ENCODE measurements at places on chromosomes 6 and 20.
A peak's percentile ranks its signal among the peaks of the same experiment; 100 is the strongest.

- H3K27ac ChIP-seq = no peak overlapping the region
- no peak overlapping the region for H3K4me3 ChIP-seq
- no peaks in the 10 kb centered on the region for H3K36me3 ChIP-seq
- H3K27me3 ChIP-seq = no peaks in the 10 kb centered on the region
- DNase-seq = no peak
These were observed 8.2 kb upstream of the EFHC1 start for GRCh38 chr6:52411911-52412310.

DNA sequence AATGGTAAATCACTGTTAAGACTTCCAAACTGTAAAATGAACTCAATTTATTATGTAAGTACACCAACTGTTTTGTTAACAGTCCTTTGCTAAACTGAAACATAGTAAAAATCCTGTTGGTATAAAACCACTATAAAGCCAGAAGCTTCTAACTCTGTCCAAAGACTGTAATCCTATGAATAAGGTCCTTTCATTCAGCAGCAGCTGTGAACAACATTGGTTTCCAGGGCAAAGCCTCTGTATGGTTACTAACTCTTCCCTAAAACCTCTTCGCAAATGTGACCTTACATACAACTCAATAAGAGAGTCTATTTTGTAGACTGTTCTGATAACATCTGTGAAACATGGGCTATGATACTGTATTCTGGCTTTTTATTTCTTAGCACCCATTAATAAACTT is 40.1 kb downstream of the NUP153 start:
- no peaks in the 10 kb centered on the region for H3K4me1 ChIP-seq
- H3K27ac ChIP-seq = no peak overlapping the region
- DNase-seq = no peak
- H3K27me3 ChIP-seq = no peaks in the 10 kb centered on the region
- H3K4me3 ChIP-seq = no peak overlapping the region

DNA sequence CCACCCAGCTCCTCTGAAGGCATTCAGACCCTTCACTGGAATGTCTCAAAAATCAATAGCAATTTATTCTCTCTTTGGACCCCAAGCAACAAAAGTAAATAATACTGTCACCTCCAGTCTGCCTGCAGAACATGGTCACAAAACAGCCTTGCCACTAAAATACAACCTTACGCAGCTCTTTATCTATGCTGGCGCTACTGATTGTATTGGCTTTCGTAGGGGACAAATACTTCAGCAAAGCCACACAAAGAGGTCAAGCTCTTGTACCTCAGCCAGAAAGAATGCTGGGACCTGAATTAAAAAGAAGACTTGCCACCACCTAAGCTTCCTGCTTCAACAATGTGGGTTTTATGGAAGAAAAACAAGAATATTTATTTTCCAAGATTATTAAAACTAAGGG is 57.2 kb downstream of the PRKN start:
- no peak overlapping the region for H3K4me3 ChIP-seq
- H3K27me3 ChIP-seq = no peaks in the 10 kb centered on the region
- H3K4me1 ChIP-seq = no peaks in the 10 kb centered on the region
- DNase-seq = no peak
- no peak overlapping the region for H3K27ac ChIP-seq

DNA sequence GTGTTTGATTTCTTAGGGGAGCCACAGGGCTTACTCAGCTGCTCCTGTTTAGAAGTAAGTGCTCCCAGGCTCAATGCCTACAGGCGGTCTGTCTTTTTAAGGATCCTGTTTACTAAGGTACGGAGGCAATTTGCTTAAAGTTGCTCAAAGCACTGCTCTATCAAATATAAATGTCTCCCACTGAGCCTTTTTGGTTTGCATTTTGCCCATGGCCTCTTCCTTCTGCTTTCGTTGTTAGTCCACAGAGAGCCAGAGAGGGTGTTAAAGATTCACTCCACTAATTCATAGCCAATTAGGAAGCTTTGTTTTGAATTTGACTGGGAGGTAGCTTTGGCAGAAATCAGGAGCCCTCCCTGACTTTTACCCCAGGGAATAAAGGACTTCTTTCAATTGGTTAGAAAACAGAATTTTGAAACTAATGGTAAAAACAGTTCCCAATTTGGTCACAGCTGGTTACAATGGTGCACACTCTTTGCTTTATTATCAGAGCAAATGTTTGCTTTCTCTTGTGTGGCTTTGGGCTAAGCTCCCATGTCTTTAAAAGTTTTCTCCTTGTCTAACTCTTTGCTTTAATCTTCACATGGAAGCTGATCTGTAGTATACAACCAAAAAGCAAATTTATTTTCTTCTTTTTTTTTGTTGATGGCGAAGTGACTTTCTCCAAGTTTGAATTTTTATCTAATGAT is 126.2 kb downstream of the IMPG1 start:
- H3K36me3 ChIP-seq = no peaks in the 10 kb centered on the region
- H3K27me3 ChIP-seq = no peaks in the 10 kb centered on the region
- no peak overlapping the region for H3K4me3 ChIP-seq
- H3K27ac ChIP-seq = no peak overlapping the region
- no peak for DNase-seq
- H3K4me1 ChIP-seq = no peaks in the 10 kb centered on the region

DNA sequence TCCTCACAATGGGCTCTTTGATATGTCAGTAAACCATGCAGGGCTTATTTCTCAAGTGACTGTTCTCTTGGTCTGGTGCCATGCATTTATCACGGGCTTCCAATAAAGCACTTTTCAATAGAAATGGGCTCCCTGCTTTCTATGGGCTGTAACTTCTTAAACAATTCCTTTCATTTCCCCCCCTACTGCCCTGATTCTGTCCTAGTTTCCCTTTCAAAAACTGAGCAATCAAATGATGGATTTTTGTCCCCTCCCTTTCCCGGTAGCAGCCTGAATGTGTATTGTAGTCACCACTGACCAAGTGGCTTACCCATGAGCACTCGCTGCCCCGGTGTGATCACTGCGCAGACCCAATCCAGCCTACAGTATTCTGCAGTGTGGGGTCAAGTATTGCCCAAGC is 13.9 kb downstream of the RPS10 start:
- H3K4me3 ChIP-seq = no peak overlapping the region
- H3K36me3 ChIP-seq = no peaks in the 10 kb centered on the region
- no peaks in the 10 kb centered on the region for H3K27me3 ChIP-seq
- H3K27ac ChIP-seq = peak overlapping the region; percentile 86
- no peak for DNase-seq
- H3K4me1 ChIP-seq = peaks cover 22% of the 10 kb centered on the region

DNA sequence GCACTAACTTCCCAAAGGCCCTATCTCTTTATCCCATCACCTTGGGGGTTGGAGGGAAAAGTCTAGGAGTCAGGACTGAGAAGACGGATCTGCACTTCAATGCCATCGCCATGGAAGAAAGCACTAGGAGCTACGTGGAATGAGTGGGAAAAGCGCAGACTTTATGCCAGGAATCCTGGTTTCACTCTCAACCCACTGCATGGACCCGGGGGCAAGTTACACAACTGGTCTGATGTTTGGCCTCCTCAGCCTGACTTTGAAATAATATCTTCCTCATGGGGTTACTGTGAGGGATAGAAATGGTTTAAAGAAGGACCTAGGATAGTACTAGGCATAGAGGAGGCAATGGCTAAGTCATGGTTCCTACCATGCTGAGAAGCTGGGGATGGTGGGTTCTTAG is 13.5 kb upstream of the PSMG4 start:
- no peaks in the 10 kb centered on the region for H3K36me3 ChIP-seq
- no peak overlapping the region for H3K27ac ChIP-seq
- H3K27me3 ChIP-seq = no peaks in the 10 kb centered on the region
- peaks cover 31% of the 10 kb centered on the region for H3K4me1 ChIP-seq
- DNase-seq = no peak

DNA sequence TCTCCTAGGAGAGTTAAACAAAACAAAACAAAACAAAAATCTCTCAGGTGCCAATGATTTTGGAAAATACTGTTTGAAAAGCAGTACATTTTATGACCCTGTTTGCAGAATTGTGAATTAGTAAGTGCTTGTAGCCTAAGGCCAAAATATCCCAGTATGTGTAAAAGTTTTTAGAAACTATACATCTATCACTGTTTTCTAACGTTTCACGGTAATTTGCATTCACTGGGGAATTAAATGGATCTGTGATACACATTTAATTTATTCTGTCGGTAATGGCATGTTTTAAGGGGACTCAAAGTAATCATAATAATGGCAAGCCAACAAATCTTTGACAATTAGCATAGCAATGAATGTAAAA is 95.6 kb upstream of the FAM184A start:
- H3K27me3 ChIP-seq = no peaks in the 10 kb centered on the region
- peaks cover 30% of the 10 kb centered on the region for H3K4me1 ChIP-seq
- no peak for DNase-seq
- no peaks in the 10 kb centered on the region for H3K36me3 ChIP-seq
- H3K4me3 ChIP-seq = no peak overlapping the region

GRCh38 chr6:118645395-118645794 is 6.0 kb downstream of the CEP85L start:
- H3K36me3 ChIP-seq = no peaks in the 10 kb centered on the region
- no peaks in the 10 kb centered on the region for H3K4me1 ChIP-seq
- H3K27ac ChIP-seq = no peak overlapping the region
- no peaks in the 10 kb centered on the region for H3K27me3 ChIP-seq
- DNase-seq = peak; percentile 28

- H3K27me3 ChIP-seq = no peaks in the 10 kb centered on the region
- H3K36me3 ChIP-seq = peaks cover 16% of the 10 kb centered on the region
- no peak overlapping the region for H3K4me3 ChIP-seq
- H3K27ac ChIP-seq = no peak overlapping the region
- H3K4me1 ChIP-seq = no peaks in the 10 kb centered on the region
These were observed 135.7 kb downstream of the EYA2 start for GRCh38 chr20:47030271-47030810.

DNA sequence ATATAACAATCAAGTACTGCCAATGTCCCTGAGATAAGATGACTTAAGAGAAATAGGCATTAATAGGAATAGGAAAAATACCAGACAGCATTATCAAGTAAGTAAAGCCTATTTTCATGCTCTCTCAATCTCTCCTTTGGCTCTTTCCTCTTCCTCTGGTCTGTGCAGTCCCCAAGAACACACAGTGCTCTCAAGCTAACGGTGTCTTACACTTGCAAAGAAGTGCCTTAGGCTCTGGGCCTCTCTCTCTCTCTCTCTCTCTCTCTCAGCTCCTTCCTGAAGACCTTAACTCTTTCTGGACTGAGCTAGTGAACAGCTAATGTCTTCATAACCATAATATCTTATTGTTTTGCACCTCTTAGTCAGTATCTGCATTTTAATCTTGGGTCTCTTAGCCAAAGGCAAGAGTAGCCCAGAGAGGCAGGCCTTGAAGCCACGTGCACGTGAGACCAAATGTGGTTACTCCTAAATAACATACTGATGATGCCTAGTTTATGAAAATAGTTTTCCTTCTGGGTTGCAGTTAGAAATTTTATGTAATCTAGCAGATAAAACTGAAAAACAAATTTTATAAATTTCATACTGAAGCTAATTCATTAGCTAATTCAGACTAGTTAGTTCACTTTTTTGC is 70.8 kb downstream of the TPD52L1 start:
- no peaks in the 10 kb centered on the region for H3K36me3 ChIP-seq
- H3K27me3 ChIP-seq = no peaks in the 10 kb centered on the region
- no peak for DNase-seq
- H3K4me3 ChIP-seq = no peak overlapping the region
- peaks cover 8% of the 10 kb centered on the region for H3K4me1 ChIP-seq

- DNase-seq = peak; percentile 81
- peak overlapping the region; percentile 17 for H3K27ac ChIP-seq
- no peaks in the 10 kb centered on the region for H3K36me3 ChIP-seq
- peaks cover 19% of the 10 kb centered on the region for H3K4me1 ChIP-seq
These were observed 128.8 kb downstream of the FOXO3 start for GRCh38 chr6:108689272-108690161.

- peak overlapping the region; percentile 38 for H3K4me3 ChIP-seq
- DNase-seq = no peak
- peaks cover 7% of the 10 kb centered on the region for H3K4me1 ChIP-seq
- no peaks in the 10 kb centered on the region for H3K36me3 ChIP-seq
- no peaks in the 10 kb centered on the region for H3K27me3 ChIP-seq
These were observed 60.4 kb downstream of the ATXN1 start for GRCh38 chr6:16700916-16701234.

GRCh38 chr6:129521946-129522345 is 188.0 kb downstream of the ARHGAP18 start:
- DNase-seq = no peak
- no peak overlapping the region for H3K4me3 ChIP-seq
- H3K36me3 ChIP-seq = no peaks in the 10 kb centered on the region

GRCh38 chr20:9444921-9445320 is 69.5 kb upstream of the LAMP5 start:
- H3K36me3 ChIP-seq = no peaks in the 10 kb centered on the region
- DNase-seq = no peak
- no peak overlapping the region for H3K27ac ChIP-seq
- H3K4me1 ChIP-seq = no peaks in the 10 kb centered on the region
- H3K4me3 ChIP-seq = no peak overlapping the region

DNA sequence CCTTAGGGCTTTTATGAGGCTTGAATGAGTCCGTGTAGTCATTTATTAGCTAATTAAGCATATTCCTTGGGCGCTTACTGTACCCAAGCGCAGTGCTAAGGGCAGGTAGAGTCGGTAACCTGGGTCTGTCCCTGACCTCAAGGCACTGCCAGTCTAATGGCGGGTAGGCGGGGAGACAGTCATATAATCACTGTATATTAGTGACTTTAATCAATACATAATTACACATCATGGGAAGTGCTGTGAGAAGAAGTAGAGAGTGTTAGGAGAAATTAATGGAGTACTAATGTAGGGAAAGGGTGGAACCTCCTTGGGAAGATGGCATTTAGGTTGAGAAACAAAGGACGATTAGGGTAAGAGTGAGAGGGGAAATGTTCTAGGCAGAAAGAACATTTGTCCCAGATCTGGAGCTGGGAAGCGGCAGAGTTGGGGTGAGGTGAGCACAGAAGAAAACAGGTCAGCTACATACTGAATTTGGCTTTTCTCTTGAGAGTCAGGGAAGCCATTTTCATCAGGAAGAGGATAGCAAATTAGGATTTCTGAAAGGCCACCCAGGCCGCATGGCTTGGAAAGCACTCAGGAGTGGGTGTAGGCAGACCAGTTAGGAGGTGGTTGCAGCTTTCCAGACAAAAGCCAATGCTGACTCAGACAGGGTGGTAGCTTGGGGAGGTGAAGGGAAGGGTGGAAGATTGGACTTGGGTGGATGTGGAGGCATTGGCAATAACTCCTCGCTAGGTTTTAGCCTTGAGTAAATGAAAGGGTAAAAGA is 954 bp upstream of the BLCAP start:
- no peak for DNase-seq
- no peaks in the 10 kb centered on the region for H3K36me3 ChIP-seq
- peak overlapping the region; percentile 83 for H3K4me3 ChIP-seq
- H3K27ac ChIP-seq = peak overlapping the region; percentile 96
- H3K4me1 ChIP-seq = peaks cover 27% of the 10 kb centered on the region
- H3K27me3 ChIP-seq = no peaks in the 10 kb centered on the region

- H3K4me3 ChIP-seq = peak within 1 kb of the TSS; percentile 64
- peak within 1 kb of the TSS; percentile 45 for H3K27ac ChIP-seq
- H3K27me3 ChIP-seq = no peaks in the 10 kb centered on the region
- no peaks in the 10 kb centered on the region for H3K36me3 ChIP-seq
- no peaks in the 10 kb centered on the region for H3K4me1 ChIP-seq
These were observed at the start of gene PGBD1 for GRCh38 chr6:28281288-28282064. TSS of gene PGBD1 (plus strand) at chr6:28281572. CDS start at chr6:28283814, 2,242 bp downstream.

GRCh38 chr20:18056174-18057100 is 1.3 kb downstream of the OVOL2 start:
- DNase-seq = no peak
- no peaks in the 10 kb centered on the region for H3K4me1 ChIP-seq
- H3K27ac ChIP-seq = no peak overlapping the region

Measured in tibial nerve (tissue), 4 donors.